Activated naive CD4-positive, alpha-beta T cell treated with anti-CD3 and anti-CD28 coated beads, Interleukin-2, amount 10 ng/mL, durations not matched to agents 5 hours and 36 hours (primary cell): ENCODE measurements at places on chromosomes 2 and 18. TPM values are rescaled to one million over a fixed set of nuclear protein-coding genes. Genes with fewer than 3 reads are reported as not detected.

TUBA3D gene
- total RNA-seq, result not detected

DQX1 gene
- 0.10 TPM for total RNA-seq

UGT1A4 gene
- not detected for total RNA-seq

SIX3 gene
- not detected for total RNA-seq

GAL3ST2 gene
- not detected for total RNA-seq

COLEC11 gene
- total RNA-seq, result not detected

GPR155 gene
- 43.8 TPM for total RNA-seq

ALKAL2 gene
- total RNA-seq, result not detected

FAM168B gene
- total RNA-seq, result 57.0 TPM

INHBB gene
- total RNA-seq, result not detected

APCDD1 gene
- total RNA-seq, result not detected
